ENCODE measurements at places on chromosomes 16 and 17.

- no peak for ATAC-seq
Observed at GRCh38 chr16:14497245-14498082, 132.6 kb downstream of the PARN start.

DNA sequence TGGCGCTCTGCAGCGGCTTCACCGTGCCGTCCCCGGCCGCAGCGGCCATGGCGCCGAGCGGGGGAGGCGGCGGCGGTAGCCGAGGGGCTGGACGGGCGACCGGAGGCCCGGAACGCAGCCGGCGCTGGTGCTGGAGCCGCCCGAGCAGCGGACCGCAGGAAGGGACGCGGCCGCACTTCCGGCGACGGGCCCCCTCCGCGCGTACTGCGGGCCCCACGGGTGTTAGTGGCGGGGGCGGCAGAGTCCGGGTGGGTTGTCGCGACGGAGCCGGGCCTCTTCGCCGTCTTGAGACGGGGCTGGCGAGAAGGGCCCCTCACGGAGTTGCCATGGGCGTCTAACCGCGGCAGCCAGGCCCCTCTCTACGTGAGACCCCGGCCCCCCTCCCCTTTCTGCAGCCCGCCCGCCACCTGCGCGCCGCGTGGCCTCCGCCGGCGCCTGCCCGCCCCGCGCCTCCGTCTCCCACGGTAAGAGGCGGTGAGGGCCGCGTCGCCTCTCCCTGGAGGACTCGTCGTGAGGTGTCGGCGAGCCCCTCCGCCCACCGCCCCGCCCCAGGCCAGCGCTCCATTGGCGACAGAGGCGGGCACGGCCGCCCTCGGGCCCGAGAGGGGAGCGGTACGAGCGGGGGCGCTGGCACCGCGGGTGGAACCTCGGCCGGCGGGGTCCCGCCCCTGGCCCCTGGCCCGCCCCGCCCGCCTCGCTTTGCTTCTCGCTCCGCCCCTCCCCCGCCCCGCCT lies at the start of the genes VPS9D1 and ZNF276:
VPS9D1 (minus strand) TSS at position 86 of the 733 bp plus-strand sequence; CDS start at position 49, 37 bp downstream.
ZNF276 (plus strand) TSS at position 725 of the 733 bp plus-strand sequence. CDS start 104 bp downstream, outside the sequence.
- ATAC-seq = peak; percentile 63

DNA sequence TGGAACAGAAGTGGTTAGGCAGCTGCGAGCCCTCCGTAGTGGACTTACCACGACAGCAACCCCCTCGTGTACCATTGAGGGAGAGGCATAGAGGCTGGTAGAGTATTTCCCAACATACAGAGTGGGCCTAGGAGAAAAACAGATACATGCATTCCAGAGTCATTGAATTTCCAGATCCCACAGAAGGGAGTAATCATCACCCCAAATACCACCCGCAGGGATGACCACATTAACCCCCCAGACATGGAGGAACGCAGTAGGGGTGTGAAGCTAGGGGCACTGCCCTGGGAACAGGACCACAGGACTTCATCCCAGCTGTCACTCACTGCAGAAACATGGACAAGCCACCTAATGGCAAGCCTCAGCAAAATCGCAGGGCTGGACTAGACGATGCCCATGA lies 44.7 kb upstream of the ICAM2 start:
- no peak for ATAC-seq

- no peak for ATAC-seq
Observed at GRCh38 chr17:70138291-70138865, 31.0 kb upstream of the KCNJ2 start.

DNA sequence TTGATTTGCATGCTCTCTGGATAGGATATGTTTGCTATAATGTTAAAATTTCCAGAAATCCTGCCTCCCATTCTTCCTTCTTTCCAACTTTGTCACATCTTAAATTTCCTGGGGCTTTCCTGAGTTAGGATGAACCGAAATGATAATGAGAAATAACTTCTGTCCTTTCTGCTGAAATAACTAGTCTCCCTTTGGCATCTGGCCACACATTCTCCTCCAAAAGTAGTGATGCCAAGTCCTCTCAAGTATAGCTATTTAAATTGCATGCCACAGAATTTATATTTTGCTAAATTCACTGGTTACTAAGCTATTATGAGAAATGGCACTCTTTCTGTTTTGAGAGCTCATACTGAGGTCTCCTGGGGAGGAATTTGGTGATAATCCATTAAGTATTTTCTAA lies 30.6 kb downstream of the FAM20A start:
- ATAC-seq = no peak
